Neural progenitor cell (in vitro differentiated cells): ENCODE measurements at places on chromosomes 11 and 22.

DNA sequence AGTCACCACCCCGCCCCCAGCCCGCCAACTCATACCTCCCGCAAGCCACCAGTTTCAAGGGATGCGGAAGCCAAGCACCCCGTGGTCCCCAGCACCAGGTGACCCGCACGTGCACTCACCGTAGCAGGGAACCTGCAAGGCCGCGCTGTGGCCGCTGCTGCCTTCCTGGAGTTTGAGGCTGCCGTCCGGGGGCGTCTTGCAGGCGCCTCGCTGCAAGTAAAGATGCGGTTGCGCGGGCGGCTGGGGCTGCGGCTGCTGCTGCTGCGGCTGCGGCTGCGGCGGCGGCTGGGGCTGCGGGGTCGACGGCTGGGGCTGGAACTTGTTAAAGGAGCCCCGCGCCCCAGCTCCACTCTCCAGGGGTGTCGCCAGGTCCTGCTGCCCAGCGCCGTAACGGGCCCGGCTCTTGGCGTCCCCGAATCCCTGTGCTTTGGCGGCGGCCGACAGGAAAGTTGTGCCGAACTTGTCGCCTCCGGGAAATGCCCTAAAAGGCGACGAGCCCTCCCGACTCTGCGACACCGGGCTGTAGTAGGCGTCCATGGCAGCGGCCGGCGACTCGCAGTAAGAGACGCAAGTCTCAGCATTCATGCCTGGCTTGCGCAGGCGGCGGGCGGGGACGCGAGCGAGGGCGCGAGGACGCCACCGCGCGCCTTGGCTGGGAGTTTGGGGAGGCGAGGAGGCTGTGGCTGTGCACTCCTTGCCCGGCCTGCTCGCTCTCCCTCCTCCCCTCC lies at the start of gene ALX4:
TSS of gene ALX4 (minus strand) at position 662 of the 728 bp plus-strand sequence. CDS start at position 585, 77 bp downstream.
- peak; percentile 89 for DNase-seq

DNA sequence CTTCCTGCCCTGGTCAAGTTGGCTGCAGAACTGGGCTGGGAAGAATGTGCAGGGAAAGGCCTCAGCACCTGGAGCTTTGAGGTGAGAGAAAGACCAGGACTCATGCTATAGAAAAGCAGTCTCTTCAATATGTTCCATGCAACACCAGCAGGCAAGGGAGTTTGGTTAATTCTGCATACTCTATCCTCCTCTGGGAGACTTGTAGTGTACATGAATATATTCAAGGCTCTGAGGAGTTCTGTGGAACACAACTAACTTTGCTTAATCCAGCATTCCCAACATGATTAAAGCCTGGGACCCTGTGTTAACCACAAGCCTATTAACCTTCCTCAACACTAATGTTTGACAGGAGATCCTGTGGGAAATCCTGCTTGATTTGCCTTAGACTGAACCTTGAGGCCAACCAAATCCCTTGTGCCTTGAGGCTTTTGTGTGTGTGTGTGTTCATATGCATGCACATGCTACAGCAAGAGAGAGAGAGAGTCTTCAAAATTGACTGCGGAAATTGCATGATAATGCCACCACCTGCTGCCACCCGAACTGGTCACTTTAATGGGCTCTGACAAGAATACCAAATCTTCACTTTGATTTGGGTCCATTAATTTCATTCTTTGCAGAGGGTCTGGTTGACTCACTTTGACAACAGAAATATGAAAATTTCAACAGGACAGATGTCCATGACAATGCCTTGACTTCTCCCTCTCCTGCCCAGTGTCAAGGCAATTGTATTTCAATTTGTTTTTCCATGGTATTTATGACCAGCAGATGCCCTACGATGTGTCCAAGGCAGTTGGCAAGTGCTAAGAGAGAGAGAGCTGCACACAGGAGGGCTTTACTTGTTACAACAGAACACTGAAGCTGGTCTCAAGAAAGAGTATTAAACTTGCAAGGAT lies 238.2 kb upstream of the ZBED5 start:
- no peak for DNase-seq

DNA sequence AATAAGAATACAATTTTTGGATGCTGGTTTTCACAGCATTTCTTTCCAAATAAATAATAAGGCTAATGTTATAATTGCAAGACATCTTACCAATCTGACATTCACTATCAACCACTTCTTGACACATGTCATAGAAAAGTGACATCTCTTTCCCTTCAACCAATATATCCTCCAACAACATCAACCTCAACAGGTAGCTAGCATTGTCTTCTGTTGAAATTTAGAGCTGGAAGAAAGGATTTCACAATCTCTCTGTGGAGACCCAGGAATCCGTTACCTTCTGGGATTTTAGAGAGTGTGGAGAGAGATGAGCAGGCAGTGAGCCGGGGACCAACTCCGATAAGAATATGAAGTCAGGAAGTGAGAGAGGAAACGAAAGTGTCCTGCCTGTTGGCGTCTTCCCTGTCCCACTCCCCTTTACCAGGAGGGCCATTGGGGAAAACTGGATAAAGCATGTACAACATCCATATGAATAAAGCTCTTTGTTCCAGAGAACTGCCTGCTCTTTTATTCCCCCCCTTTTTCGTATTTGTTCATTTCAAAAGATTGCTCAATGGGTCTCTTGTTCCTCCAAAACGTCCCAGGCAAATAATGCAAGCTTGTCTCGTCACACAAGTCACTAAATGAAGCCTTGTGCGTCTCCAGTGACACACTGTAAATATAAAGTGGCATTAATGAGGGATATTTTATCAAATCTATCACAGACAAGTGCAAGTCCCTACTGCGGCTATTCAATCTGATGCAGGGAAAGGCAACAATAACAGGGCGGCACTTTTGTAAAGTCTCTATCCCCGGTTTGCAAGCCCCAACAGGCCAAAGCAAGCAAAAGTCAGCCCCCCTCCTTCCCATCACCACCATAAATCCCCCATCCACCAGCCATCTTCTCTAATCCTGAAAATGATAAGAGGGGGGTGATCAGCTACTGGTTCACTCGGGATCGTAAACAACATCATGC lies 3.4 kb downstream of the CADM1 start:
- DNase-seq: peak; percentile 25

DNA sequence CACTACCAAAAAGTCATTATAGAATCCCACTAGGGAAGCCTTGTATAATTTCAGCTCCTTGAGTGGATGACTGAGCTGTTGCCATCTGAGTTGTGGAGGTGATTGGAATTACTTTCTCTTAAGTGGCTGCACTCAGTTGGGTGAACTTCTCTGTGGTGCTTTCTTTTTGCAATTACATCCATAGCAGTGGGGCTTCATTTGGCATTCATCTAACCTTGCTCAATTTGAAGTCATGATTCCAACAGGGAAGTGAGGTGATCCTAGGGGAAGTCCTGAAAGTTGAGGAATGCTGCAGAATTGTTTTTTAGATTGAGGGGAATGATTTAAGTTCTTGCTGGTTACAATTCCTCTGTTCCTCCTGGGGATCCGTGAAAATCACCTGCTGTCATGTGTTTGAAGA lies 39.6 kb downstream of the ARHGAP42 start:
- DNase-seq: no peak

DNA sequence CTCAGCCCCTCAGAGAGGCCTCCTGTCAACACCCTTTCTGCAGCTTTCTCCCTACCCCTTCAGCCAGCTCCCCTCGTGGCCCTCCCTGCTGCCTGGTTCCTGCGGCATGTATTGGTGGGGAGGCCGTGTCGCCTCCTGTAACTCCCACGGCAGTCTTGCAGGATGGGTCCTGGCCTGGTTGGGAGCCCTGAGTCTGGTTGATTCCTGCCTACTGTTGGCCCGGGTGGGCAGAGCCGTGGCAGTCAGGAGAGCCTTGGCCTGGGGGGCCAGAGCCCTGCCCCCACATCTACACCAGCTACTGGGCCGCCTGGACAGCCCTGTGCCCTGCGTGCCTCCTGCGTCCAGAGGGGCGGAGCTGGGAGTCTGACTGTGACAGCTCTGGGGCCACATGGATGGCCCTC lies 30.3 kb upstream of the GRAMD4 start:
- DNase-seq: peak; percentile 1

- DNase-seq: no peak
These were observed 9.1 kb downstream of the DRD4 start for GRCh38 chr11:646214-646613.

GRCh38 chr11:83072350-83073242 lies 899 bp upstream of the RAB30 start:
- DNase-seq: peak; percentile 11

DNA sequence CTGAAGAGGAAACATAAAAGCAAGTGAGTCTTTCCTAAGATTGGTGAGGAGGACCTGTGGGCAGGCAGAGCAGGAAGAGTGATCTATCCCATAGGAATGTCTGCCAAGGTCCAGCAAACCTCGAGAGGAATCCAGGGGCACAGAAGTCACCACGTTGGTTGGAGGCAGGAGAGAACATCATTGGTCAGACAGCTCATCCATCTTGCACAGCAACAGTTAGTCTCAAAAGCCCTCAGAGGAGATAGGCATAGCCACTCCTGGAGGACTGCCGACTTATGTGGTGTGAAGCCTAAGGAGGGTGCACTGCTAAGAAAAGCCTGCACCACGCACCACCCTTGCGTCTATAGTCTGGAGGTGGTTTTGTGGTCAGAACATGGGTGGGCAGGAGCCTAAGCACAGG lies 109.1 kb downstream of the RASSF10 start:
- DNase-seq: no peak

GRCh38 chr11:7667460-7667859 lies 5.8 kb downstream of the CYB5R2 start:
- DNase-seq: peak; percentile 52

- DNase-seq: no peak
These were observed 93.2 kb downstream of the TRMU start for GRCh38 chr22:46428602-46429324.

- no peak for DNase-seq
These were observed 84.7 kb upstream of the GDPD4 start for GRCh38 chr11:77386178-77386577.

- DNase-seq: no peak
These were observed 246.2 kb downstream of the NTM start for GRCh38 chr11:131616481-131617140.

GRCh38 chr11:31702966-31703365 lies 108.2 kb downstream of the PAX6 start:
- no peak for DNase-seq

GRCh38 chr11:121482231-121483129 lies 29.7 kb upstream of the SORL1-AS1 start:
- DNase-seq: no peak

DNA sequence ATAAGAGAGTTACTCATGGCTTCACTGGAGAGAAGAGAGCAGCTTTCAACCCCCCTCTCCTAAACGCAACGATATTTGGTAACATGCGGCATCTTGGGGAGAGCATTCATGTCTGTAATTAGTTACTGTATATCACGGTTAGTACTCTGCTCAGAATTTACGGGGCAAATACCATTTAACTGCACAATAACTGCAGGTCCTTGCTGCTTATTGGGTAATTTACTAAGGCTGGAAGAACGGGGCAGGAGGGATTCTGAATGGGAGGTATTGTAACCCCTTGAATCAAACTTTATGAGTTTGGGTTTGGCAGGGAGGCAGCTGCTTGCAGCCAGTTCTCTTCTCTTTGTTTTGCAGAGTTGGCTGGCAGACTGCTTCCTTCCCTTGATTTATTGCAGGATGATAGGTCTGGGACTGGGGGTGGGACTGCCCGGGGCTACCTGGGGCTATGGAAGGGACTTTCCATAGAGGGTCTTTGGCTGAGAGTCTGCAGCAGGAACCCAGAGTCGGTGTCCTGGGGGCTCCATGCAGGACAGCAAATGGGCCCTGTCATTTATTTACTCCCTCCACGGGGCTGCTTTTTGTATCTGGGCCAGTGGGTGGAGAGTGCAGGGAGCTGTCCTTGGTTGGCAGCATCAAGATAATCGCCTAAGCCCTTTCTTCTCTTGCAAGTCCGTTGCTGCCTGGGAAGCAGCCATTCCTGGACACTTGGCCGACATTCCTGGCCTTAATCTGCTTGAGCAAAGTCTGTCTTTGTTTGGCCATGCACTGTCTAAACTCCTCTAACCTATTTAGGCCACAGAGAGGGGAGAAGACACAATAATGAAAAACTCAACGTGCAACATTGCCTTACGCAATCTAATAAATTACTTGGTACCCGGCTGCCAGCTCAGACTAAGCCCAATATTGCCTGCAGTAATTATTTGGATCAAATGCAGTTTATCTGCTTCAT lies 188.9 kb downstream of the ST3GAL4 start:
- DNase-seq: peak; percentile 94

- peak; percentile 38 for DNase-seq
These were observed 1.4 kb downstream of the FLRT1 start for GRCh38 chr11:64037027-64037634.

DNA sequence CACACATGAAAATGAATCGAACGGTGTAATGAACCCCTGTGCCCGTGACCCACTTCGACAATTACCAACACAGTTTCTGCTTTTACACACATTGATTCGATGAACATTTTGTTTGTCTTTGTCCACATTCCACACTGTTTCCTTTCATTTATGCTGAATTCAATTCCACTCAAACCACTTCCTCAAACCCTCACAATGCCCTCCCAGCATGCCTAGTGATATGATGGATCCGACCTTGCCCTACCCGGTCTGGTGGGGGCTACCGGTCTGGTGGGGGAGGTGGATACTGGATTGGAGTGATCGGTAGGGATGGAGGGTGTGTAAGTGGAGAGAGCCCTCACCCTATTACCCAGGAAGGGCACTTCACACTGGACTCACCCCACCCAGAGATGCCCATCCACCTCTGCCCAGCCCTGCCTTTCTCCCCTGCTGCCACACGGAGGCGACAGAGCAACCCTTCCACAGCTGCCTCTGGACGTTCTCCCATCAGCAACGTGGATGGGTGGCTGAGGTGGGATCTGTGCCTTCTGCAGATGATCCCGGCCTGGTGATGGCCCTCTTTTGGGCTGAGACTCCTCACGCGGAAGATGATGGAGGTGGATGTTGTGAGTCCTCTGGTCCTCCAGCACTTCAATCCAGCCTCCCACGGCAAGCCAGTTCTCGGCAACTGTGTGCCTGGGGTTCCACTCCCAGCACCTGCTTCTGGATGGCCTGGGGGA lies 33.0 kb upstream of the P2RY2 start:
- peak; percentile 68 for DNase-seq

DNA sequence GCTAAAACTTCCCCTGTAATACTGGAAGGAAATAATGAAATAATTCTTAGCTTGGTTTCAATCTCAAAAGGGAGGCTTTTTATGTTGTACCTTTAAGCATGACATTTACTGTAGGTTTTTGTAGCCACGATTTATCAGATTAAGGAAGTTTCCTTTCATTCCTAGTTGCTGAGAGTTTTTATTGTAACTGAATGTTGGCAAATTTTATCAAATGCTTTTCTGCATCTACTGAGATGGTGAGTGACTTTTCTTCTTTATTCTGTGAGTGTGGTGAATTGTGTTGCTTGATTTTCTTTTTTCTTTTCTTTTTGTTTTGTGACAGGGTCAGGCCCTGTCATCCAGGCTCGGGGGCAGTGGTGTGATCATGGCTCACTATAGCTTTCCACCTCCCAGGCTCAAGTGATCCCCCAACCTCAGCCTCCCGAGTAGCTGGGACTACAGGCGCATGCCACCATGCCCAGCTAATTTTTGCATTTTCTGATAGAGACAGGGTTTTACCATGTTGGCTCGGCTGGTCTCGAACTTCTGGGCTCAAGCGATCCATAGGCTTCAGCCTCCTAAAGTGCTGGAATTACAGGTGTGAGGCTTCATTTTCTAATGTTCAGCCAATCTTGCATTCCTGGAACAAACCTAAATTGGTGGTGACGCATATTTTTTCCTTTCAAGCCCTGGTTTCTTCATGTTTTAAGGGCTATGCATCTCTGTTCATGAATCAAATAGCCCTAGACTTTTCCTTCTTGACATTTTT lies 26.2 kb downstream of the SUSD2 start:
- no peak for DNase-seq
